ENCODE measurements at places on chromosomes 12 and 14. TPM values are rescaled to one million over a fixed set of nuclear protein-coding genes. Genes with fewer than 3 reads are reported as not detected.

Gene TMEM119
- 16.9 TPM for polyA plus RNA-seq

Gene WNK1
- polyA plus RNA-seq = 17.1 TPM

Gene LALBA
- not detected for polyA plus RNA-seq

Gene ADAM21
- polyA plus RNA-seq = not detected

Gene ASCL4
- not detected for polyA plus RNA-seq

Gene RHEBL1
- polyA plus RNA-seq = 2.2 TPM

Gene SARNP
- 106 TPM for polyA plus RNA-seq

Gene OAS1
- 109 TPM for polyA plus RNA-seq

Gene CCDC85C
- 49.9 TPM for polyA plus RNA-seq

Gene NKX2-1
- polyA plus RNA-seq = not detected

Gene ADGRD1
- polyA plus RNA-seq = 3.0 TPM

Gene TEX52
- polyA plus RNA-seq = not detected

Gene SERPINA12
- polyA plus RNA-seq = not detected

Gene P2RX7
- 1.4 TPM for polyA plus RNA-seq

Gene MORN3
- polyA plus RNA-seq = 1.2 TPM

Gene SIX1
- polyA plus RNA-seq = not detected

Gene RSRC2
- polyA plus RNA-seq = 56.2 TPM

Gene KRT72
- 0.79 TPM for polyA plus RNA-seq

Gene TAS2R46
- polyA plus RNA-seq = not detected

Gene HOXC10
- polyA plus RNA-seq = not detected

Gene PTPN6
- polyA plus RNA-seq = 42.1 TPM

Gene RAPGEF3
- 4.2 TPM for polyA plus RNA-seq

Gene MYH7
- polyA plus RNA-seq = 11.6 TPM

Gene HOXC5
- not detected for polyA plus RNA-seq

Gene PRR4
- 1.2 TPM for polyA plus RNA-seq

Gene TMEM179
- polyA plus RNA-seq = not detected

Gene ACTN1
- polyA plus RNA-seq = 24.0 TPM

Gene MYF6
- not detected for polyA plus RNA-seq

Gene CABP1
- 0.92 TPM for polyA plus RNA-seq

Gene HSPA2
- polyA plus RNA-seq = 28.7 TPM

Gene PROX2
- polyA plus RNA-seq = not detected

Gene MMP19
- 2.1 TPM for polyA plus RNA-seq

Gene C12orf50
- not detected for polyA plus RNA-seq

Gene MYL2
- 22.8 TPM for polyA plus RNA-seq

Gene PPFIBP1
- polyA plus RNA-seq = 5.5 TPM

Gene VAMP1
- polyA plus RNA-seq = 3.0 TPM
